ENCODE measurements at places on chromosomes 16 and 17. TPM values are rescaled to one million over a fixed set of nuclear protein-coding genes. Genes with fewer than 3 reads are reported as not detected.

DNA sequence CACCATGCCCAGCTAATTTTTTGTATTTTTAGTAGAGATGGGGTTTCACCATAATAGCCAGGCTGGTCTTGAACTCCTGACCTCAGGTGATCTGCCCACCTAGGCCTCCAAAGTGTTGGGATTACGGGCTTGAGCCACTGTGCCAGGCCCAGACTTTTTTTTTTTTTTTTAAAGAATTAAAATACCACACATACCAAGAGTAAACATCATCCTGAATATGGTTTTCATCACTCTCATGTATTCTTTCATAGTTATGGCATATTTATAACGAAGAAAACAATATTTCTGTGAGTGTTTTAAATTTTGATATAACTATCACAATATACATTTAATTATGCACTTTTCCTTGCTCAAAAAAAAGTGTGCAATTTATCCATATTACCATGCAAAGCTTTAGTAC lies 48.2 kb downstream of the MARVELD3 start:
- no peaks in the 10 kb centered on the region for H3K4me1 ChIP-seq
- H3K36me3 ChIP-seq: peaks cover 87% of the 10 kb centered on the region
- H3K27me3 ChIP-seq: no peaks in the 10 kb centered on the region

DNA sequence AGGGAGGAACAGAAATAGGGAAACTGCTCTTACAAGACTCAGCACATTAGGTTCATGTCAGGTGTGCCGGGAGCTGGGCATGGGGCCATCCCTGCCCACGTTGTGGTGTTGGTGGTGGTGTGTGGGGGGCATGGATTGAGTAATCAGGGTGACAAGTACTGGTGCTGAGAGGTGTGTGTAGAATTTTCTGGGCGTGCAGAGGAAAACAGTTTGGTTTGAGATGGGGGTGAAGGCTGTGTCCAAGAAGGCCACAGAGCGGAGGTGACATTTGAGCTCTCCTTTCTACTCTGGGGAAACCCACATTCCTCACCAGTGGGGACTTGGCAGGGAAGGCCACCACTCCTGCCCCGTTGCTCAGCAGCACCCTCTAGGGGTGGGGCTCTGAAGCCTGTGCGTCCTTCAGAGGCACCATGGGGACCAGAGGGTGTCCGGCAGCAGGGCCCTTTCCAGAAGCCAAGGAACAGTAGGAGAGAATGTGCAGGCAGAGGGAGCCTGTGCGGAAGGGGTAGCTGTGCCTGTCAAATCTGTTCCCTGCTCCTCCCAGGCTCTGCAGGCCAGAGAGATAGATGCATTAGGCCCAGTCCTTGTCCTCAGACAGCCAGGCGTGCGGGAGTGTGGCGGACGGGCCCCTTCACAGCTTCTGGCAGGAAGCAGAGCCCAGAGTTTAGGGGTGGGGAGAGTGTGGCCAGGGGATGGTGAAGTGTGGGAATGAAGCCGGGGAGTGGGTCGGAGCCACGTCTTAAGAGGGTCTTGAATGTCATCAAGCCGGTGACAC lies 48.7 kb upstream of the GSE1 start:
- H3K27ac ChIP-seq: no peak overlapping the region
- H3K4me1 ChIP-seq: peaks cover 36% of the 10 kb centered on the region
- H3K27me3 ChIP-seq: no peaks in the 10 kb centered on the region
- H3K36me3 ChIP-seq: no peaks in the 10 kb centered on the region
- no peak for DNase-seq
- H3K4me3 ChIP-seq: no peak overlapping the region

- no peak overlapping the region for H3K4me3 ChIP-seq
- H3K27ac ChIP-seq: no peak overlapping the region
- H3K4me1 ChIP-seq: no peaks in the 10 kb centered on the region
These were observed 185.3 kb upstream of the CACNG3 start for GRCh38 chr16:24070851-24071250.

GRCh38 chr16:79047337-79047736 lies 553.2 kb downstream of the MAF start:
- H3K27ac ChIP-seq: no peak overlapping the region
- DNase-seq: no peak
- H3K27me3 ChIP-seq: no peaks in the 10 kb centered on the region
- H3K4me3 ChIP-seq: no peak overlapping the region

DNA sequence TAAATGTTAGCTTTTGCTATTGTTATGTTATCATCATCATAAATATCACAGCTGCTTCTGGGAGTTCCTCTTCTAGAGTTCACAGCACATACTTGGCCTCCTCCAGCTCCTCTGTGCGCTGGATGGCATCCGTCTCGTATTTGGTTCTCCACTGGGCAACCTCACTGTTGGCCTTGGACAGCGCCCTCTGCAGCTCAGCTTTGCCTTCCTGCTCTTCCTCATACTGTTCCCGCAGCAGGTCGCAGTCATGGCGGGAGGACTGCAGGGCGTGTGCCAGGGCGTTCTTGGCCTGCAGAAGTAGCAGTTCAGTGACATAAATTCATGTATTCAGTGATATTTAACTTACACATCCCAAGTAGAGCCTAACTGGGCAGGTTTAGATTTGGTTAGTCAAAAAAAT lies 23.4 kb downstream of the MYH8 start:
- H3K4me1 ChIP-seq: no peaks in the 10 kb centered on the region
- DNase-seq: no peak
- no peak overlapping the region for H3K27ac ChIP-seq
- no peaks in the 10 kb centered on the region for H3K27me3 ChIP-seq
- H3K4me3 ChIP-seq: no peak overlapping the region
- H3K36me3 ChIP-seq: no peaks in the 10 kb centered on the region

DNA sequence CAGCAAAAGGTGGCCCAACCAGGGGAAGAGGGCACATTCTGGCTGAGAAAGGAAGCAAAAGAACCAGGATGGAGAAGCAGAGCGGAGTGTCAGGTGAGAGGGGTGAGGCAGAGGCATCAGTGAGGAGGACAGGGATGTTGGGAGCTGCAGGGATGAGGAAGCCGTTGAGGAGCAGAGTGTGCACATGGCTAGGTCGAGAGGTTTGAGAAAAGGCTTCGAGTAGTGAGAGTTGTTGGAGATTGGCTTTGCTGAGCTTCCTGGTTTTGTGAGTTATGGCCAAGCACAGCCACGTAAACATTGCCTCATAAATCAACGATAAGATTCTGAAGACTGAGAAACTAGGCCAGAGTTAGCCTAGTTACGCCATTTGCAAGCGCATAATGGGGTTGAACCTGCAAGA lies 26.9 kb downstream of the DNAH2 start:
- H3K27ac ChIP-seq: no peak overlapping the region
- no peaks in the 10 kb centered on the region for H3K27me3 ChIP-seq

HS3ST3B1 gene
- total RNA-seq: 0.66 TPM

KRTAP3-2 gene
- total RNA-seq: not detected

IL4R gene
- 55.3 TPM for total RNA-seq

Measured in sigmoid colon (tissue), 7 donors.